KBM-7 (cell line): ENCODE measurements at places on chromosomes 2 and 18.

DNA sequence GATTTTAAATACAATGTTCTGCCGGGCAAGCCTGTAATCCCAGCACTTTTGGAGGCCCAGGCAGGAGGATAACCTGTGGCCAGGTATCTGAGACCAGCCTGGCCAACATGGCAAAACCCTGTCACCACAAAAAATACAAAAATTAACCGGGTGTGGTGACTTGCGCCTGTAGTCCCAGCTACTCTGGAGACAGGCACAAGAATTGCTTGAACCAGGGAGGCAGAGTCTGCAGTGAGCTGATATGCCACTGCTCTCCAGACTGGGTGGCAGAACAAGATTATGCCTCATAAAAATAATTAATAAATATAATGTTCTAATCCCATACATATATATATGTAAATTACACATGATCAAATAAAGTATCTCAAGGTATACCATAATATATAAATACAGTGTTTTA, 119.3 kb downstream of the C2orf74 start:
- DNase-seq, result no peak

DNA sequence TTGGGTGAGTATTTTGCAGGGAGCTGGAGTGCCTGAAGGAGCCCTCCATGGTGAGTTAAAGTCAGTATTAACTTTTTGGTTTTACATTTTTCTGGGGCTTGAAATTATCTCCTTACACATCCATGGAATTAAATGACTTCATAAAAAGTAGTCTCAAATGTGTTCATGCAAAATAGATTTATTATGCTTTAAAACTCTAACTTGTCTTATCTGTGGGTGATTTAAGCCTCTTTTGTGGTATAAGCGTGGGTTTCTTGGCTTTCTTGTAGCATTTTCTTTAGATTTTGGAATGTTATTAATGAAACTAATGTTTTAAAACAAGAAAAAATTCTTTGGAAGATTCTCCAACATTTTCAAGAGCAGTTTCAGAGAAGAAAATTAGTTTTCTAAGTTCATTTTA, 27.8 kb downstream of the NABP1 start:
- no peak for DNase-seq

- DNase-seq, result no peak
These were observed 239.1 kb downstream of the TSN start for GRCh38 chr2:121994238-121995206.

DNA sequence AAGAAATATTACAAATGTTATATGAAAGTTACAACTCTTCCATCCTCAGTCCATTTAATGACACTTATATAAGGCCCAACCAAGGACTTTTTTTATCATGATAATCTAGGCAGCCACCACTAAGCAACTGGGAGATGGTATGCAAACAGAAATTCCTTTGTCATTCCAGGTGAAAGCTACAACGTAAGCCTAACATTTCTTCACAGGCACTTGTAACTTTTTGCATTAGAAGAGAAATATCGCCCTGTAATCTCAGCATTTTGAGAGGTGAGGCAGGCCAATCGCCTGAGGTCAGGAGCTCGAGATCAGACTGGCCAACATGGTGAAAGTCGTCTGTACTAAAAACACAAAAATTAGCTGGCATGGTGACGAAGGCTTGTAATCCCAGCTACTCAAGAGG, 581.2 kb upstream of the SLC8A1 start:
- DNase-seq, result no peak

DNA sequence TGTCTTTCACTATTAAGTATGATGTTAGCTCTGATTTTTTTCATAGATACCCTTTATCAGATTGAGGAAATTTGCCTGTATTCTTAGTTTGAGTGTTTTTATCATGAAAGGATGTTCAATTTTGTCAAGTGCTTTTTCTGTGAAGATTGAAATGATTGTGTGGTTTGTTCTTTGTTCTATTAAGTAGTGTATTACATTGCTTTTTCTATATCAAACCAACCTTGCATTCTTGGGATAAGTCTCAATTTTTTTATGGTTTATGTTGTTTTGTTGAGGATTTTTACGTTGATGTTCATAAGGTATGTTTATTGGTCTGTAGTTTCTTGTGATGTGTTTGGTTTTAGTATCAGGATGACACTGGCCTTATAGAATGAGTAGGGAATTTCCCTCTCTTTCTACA, 19.1 kb downstream of the PDK1 start:
- no peak for DNase-seq

DNA sequence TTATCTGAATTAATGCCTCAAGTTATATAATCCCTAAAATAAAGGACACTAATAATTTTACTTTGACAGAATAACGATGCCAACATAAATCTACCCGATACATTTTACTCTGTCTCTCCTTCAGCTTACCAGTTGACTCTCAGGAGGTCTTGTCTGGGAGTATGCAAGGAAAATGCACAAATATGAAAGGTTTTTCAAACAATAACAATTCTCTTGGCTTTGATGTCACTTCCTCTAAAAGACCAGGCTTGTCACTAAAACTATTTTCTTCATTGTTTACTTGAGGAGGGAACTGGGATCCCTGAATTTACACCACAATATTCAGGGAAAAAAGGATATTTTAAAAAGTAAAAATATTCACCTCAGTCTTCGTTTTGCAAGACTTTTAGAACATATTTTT, 97.2 kb downstream of the SOS1 start:
- DNase-seq, result no peak

DNA sequence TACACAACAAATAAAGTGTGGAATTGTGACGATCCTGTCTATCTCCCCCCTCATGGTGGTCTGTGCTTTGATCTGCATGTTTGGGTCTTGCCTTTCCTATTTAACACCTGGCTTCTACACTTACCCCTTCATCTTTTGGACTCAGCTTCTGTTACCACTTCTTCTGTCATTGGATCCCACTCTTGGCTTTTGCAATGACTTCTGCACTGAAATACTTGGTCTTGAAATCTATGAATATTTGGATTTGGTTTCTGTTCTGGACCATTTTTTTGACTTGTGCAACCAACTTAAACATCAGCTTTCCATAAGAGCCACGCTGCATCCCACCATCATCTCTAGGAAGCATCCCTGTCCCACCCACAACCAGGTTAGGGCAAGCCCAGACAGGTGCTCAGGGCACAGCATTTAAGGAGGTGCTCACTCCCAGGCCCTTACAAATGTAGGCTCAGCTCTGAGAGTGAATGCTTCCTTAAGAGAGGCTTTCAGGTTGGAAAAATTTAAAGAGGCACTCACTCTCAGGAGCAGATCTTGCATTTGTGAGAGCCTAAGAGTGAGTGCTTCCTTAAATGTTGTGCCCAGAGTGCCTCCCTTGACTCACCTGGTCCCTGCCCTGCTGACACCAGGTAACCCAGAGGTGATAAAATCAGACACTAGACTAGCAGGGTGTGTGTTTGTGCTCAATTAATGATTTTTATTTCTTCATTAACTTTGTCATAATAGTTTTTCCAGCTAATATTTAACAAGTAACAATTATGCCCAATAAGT, 124.5 kb upstream of the SH3BP4 start:
- no peak for DNase-seq

DNA sequence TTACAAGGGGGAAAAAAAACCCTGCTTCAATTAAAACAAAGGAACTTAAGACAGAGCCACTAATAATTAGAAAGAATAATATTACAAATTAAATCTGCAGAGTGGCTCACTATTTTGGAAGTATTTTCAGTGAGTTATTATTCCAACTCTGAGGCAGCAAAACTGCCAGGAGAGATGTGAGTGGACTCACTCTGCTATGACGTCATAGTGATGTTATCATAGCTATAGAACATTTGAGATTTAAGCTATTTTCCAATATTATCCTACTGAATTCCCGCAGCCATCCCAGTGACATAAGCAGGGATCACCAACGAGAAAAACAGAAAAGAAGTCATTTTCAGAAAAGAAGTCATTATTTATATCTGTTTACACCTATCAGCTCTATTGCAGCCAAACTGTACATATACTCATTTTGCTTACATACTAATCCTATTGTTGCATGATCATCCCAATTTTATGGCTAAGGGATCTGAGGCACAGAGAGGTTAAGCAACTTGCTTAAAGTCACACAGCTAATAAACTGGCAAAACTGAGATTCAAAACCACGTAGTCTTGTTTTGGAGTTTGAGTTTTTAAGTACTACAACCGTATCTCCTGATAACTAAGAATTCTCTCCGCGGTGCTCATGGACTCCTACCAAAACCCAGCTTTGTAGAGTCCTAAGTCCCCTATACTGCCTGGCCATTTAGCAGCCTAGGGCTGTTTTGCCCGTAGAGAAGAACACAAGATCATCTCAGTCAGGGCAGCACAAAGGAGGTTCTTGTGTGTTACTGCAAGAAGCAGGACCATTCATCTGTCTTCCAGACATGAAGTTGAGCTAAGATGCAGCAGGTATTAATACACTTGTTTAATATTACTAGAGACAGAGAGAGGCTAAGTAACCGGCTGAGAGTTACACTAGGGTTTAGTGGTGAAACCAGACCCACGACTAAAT, 299.8 kb downstream of the TCF4 start:
- DNase-seq, result no peak

GRCh38 chr2:69693775-69694450, 48.0 kb upstream of the ANXA4 start:
- peak; percentile 54 for DNase-seq

- no peak for DNase-seq
These were observed 23.6 kb downstream of the SUCLG1 start for GRCh38 chr2:84435345-84436025.

DNA sequence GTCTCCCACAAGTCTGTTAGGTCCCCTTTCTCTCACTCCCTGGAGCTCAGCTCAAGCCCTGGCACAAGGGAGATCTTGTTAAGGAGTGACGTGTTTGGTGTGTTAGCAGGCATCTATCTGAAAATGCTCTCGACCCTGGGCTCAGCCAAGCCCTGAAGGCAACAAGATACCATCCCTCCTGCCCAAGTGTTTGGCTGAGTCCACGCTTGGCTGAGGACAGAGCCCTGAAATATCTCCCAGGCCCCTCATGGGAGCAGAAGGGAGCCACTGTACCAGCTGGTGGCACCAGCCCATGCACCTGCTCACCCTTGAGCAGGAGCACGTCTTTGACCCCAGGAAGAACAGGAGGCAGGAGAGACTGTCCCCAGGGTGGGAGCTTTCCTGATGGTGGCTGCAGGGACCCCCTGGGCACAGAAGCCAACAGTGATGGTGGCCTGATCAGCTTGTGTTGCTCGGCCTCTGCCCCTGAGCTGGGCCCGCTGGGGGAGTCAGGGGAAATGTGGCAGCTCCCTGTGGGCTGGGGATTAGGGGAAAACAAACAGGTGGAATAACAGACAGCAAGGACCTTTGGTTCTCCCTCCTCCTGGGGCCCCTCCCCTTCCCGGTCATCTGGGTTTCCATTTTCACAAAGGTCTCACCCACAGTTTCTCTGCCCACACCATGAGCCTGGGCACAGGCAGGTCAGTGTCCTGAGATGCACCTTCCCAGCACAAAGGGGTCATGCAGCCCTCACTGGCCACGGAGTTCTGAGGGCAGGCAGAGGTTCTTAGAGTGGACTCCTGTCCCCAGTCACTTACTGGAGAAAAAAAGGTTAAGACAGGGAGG, 91.6 kb downstream of the RHOB start:
- no peak for DNase-seq

DNA sequence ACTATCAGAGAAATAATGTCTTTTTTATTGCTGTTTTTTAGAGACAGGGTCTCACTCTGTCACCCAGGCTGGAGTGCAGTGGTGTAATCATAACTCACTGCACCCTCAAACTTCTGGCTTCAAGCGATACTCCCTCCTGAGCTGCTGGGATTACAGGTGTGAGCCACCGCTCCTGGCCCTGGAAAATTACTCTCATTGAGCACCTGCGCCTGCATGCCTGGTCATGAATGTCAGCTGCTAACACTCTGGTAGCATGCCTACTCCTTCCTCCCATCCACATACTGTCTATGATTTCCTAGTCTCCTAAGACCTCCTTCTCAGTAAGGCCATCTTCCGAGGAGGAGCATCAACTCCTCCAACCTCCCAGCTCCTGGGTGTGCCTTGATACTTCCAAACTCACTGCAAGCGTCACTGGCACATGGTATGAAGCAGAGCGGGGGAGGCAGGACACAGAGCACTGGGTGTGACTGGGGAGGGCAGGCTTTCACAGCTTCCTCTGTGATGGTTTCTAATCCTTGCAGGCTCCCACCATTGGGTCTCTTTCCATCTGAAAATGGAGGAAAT, 1.6 kb upstream of the MAP2 start:
- no peak for DNase-seq
